NCI-H1694 treated with DMSO at 0.1 percent for 48 hours (cell line): ENCODE measurements at places on chromosomes 11 and 22.

- DNase-seq, result no peak
Measured at GRCh38 chr22:25966448-25966913, 202.8 kb upstream of the SEZ6L start.

- DNase-seq, result no peak
Measured at GRCh38 chr11:115820026-115820425, 315.8 kb upstream of the CADM1 start.

- no peak for DNase-seq
Measured at GRCh38 chr11:112315861-112316739, 55.4 kb upstream of the PLET1 start.

GRCh38 chr11:132096132-132096825 is 725.9 kb downstream of the NTM start:
- no peak for DNase-seq

DNA sequence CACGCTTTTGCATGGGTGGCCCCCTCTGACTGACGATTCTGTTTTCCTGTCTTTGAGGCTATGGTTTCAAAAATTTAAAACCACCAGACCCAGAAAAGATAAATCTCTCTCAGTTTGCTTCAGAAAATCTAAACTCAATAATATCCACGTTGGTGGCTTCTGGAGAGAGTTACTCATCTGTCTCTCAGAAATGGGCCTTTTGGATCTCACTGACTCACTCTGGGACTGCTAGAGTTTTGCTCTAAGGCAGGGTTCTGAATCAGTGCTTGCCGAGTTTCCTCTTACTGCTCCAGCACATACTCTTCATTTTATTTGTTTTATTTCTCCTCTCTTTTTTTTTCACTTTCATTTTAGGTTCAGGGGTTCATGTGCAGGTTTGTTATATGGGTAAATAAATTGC is 305.7 kb downstream of the BLID start:
- no peak for DNase-seq

DNA sequence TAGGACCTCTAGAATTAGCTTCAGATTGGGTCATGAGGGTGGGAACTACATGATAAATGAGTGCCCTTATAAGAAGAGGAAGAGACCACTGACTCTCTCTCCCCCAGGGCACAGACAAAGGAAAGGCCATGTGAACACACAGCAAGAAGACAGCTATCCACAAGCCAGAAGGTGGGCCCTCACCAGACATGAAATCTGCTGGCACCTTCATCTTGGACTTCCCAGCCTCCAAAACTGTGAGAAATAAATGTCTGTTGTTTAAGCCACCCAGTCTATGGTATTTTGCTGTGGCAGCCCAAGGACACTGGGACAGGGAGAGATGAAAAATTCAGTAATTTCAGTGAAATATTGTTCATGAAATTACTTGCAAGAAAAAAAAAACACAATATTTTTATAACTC is 5.9 kb downstream of the RBFOX2 start:
- no peak for DNase-seq

GRCh38 chr11:64908766-64909165 is 8.2 kb downstream of the ATG2A start:
- DNase-seq, result no peak

- DNase-seq, result no peak
Measured at GRCh38 chr22:49157529-49158339, 669.9 kb downstream of the BRD1 start.

GRCh38 chr11:3859373-3859881 is 4.0 kb downstream of the STIM1 start:
- DNase-seq, result no peak

- DNase-seq, result no peak
Measured at GRCh38 chr11:134730101-134730500, 318.1 kb upstream of the B3GAT1 start.

GRCh38 chr22:35839841-35840301 is 122.2 kb downstream of the APOL5 start:
- no peak for DNase-seq

DNA sequence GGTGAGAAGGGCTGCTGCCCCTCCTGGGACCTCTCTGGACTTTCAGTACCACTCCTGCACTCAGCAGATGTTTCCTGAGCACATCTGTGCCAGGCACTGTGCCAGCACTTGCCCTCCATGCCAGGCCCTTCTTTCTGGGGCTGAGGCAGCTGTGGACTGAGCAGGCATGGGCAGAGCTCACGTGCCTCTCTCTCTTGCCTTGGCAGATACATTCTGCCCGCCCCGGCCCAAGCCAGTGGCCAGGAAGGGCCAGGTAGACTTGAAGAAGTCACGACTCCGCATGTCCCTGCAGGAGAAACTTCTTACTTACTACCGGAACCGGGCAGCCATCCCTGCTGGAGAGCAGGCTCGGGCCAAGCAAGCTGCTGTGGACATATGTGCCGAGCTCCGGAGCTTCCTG is 8.3 kb upstream of the ATF4 start:
- no peak for DNase-seq
